ENCODE measurements at places on chromosomes 5 and 9.

DNA sequence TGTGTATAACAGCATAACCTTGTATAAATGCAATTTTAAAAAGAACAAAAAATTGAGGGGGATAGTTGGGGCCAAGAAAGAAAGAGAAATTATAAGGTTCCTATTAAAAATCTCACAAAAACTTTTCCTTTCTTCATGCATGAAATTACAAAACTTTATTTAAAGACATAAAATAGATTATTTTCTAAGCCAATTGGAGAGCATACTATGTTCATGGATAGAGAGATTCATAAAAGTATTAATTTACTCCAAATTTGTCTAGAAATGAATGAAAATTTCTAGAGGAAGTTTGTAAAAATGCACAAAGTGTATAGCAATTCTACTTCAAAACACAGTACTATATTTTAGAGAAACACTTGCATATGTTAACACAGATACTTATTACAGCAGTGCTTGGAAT is 200.4 kb downstream of the PCSK1 start:
- DNase-seq: no peak

DNA sequence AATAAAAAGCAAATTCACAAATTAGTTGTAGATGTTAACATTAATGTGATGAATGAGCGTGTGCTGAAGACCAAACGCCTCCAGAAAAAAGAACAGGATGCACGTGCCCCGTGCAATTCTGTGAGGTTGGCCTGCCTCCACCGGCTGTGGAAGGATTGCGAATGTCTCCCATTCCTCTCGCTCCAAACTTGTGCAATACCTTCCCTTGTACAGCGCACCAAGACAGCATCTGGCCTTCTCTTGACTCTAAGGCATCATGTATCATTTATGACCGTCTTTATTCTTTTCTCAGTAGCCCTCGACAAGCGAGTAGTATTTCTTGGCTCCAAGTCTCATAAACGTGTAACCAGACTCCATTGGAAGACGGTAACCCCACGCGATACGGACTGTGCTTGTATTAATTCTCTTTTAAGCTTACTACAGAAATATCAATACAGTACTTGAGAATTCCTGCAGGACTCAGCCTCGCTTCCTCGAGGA is 1.5 kb upstream of the TESK1 start:
- DNase-seq: no peak

DNA sequence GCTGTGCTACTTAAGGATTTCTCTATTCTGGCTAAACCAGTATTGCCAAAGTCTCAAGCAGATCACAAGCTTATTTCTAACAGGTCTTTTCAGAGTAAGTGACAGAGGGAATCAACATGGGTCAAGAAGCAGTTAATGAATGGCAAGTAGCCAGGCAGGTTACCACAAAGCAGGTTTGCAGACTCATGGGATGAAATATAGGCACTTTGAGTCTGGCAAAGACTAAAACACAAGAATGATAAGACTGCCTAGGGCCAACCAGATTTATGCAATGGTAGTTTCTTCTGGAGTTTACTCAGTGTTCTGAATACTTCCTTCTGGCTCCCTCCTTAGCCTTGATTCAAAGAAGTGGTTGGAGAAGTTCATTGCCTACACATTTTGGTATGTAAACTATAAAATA is 3.6 kb downstream of the HMGCS1 start:
- no peak for DNase-seq

DNA sequence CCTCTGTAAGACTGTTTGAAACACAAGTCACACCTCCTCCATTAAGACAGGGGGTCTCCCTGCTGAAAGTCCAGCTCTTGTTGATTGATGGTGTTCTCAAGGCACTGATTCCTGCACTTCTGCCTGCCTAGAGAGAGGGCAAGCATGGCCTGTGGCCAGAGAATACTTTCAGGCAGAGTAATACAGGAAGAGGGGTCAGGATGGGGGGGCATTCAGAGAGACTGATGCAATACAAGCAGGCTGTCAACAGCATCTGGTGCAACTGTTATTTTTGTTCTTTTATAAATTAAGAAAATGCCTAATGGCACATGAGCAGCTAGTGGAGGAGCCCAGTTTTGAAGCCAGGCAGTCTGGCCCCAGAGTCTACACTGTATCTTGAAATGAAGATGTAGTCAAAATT is 302.2 kb downstream of the DIRAS2 start:
- DNase-seq: no peak

- DNase-seq: no peak
Observed at GRCh38 chr5:133882846-133883245, 85.6 kb downstream of the C5orf15 start.

DNA sequence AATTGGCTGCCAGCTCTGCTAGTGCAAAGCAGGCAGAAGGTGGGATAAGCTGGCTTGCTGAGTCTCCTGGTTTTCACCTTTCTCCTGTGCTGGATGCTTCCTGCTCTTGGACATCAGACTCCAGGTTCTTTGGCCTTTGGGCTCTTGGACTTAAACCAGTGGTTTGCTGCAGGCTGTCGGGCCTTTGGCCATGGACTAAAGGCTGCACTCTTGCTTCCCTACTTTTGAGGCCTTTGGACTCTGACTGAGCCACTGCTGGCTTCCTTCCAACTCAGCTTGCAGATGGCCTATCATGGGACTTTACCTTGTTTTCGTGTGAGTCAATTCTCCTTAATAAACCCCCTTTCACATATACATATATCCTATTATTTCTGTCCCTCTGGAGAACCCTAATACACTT is 1293.9 kb upstream of the CDH6 start:
- no peak for DNase-seq

GRCh38 chr9:127762111-127762676 is 16.3 kb downstream of the SH2D3C start:
- no peak for DNase-seq

DNA sequence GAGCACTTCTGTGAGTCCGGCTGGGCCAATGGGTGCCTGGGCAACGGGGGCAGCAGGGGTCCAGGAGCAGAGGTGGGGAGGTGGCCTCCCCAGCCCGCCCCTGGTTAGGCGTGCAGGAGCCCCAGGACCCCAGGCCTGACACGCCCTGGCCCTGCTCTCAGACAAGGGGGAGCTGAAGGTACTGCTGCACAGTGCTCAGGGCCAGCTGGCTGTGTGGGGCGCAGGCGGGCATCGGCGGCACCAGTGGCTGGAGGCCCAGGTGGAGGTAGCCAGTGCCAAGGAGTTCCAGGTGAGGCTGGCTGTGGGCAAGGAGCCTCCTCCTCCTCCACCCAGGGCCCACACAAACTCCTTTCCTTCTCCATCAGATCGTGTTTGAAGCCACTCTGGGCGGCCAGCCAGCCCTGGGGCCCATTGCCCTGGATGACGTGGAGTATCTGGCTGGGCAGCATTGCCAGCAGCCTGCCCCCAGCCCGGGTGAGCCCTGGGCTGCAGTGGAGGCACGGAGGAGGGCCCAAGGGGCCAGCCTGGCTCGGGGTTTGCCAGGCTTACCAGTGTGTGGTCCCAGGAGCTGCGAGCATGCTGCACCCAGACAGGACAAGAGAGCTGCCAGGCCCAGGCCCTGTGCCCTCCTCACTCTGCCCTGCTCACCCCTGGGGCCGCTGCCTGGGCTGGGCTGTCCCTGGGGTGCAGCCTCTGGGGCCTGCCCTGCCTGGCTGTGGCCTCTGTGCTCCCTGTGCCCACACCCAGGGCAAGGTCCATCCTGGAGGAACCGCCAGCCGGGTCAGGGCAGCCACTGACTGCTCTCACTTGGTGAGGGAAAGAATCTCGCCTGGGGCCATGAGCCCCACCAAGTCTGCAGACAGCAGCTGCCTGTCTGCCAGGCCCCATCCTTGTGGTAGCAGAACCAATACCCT is 7.0 kb downstream of the MAMDC4 start:
- DNase-seq: no peak

DNA sequence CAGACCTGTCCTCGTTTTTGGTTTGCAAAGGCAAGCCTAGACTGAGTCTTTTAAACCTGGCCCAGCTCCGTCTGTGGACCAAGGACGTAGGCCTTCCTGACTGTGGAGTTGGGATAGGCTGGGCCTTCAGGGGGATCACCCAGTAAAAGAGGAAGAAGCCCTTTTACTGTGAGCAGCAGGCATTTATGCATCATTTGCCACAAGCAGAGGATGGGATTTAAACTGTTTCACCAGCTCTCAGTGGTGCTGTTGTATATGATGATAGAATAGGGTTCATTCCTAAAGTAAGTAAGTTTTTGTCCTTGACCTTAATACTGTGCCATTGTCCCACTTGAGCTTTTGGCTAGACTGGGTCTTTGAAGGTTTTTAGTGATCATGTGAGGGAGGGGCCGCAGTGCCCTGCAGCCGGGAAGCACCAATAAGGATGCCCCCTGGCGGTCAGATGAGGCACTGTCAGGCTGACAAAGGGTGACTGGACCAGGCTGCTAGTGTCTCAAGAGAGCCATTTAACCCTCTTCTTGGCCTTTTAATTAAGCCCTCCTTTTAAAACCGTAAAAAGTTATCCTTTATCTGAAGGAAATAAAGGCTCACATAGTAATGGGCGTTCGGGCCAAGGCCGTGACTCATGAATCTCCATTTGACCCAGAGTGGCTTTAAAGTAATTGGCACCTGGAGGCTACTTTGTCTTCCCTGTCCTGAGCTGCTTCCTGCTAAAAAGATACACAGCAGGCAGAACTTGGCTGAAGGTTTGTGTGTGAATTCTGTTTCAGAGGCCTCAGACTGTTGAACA is 74.0 kb downstream of the UBAP1 start:
- no peak for DNase-seq

DNA sequence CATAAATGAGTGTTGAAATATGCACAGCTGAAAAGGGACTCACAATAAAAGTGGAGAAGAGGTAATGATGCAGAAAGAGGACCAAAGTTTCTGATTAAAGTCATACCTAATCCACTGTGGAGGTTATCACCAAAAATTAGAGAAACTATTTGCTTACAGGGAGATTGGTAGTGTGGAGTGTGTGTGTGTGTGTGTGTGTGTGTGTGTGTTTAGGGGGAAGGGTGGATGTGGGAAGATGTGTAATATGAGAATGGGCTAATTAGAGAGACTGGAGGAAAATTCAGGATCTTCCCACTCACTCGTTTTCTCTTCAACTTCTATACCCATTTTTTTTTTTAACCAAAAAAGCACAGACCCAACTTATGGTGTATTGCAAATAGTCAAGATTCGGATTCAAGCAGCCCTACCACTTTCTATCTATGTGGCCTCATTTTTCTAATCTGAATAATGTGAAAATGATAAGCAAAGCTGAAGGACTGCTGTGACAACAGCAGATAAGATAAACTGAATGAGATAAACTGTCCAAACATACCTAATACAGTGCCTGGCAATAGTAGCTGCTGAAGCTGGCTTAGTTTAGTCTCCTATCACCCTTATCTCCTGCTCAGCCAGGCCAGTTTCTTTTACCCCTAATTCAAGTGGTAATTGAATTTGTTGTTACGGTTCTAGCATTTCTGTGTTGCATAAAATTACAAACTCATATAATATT is 501.1 kb downstream of the KDM4C start:
- no peak for DNase-seq

- DNase-seq: no peak
Observed at GRCh38 chr9:98687911-98688310, 20.8 kb downstream of the GABBR2 start.

GRCh38 chr9:567128-567746 is 274.3 kb upstream of the DMRT1 start:
- no peak for DNase-seq

- no peak for DNase-seq
Observed at GRCh38 chr5:50667653-50668595, 1.5 kb downstream of the PARP8 start.

DNA sequence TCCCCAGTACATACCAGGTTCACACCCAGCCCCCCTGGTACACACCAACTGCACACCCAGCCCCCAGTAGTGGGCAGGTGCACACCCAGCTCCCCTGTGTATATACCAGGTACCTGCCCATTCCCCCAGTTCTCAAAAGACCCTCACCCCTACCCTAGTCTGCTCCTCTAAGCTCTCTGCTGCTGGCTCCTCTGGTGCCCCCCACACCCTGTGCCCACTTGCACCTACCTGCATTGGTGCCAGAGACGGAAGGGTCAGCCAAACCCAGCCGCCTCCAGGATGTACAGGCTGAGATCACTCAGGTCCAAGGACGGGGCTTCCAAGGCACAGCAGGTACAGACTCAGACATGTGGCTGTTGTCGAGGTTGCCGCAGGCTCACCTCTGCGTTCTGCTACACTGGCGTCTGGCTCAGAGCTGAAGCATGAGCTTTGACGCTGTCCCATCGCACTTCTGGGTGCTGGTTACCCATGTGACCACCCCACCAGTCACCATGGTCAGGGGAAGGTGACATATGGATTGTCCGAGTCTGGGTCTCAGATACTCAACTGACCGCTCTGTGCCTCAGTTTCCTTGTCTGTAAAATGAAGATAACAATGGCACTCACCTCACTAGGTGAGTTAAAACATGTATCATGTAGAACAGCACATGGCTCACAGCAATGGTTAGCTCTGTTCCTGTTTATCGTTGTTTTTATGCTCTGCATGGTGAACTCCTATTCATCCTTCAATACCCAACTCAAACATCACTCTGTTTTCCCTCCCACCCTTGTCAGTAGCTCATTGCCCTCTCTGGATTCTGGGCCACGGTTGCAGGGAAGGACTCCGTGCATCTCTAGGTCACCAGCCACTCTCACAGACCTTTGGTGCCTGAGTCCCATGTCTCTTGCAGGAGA is 45.3 kb upstream of the SUSD3 start:
- peak; percentile 65 for DNase-seq

- DNase-seq: no peak
Observed at GRCh38 chr5:133981714-133982113, 13.3 kb upstream of the C5orf15 start.

DNA sequence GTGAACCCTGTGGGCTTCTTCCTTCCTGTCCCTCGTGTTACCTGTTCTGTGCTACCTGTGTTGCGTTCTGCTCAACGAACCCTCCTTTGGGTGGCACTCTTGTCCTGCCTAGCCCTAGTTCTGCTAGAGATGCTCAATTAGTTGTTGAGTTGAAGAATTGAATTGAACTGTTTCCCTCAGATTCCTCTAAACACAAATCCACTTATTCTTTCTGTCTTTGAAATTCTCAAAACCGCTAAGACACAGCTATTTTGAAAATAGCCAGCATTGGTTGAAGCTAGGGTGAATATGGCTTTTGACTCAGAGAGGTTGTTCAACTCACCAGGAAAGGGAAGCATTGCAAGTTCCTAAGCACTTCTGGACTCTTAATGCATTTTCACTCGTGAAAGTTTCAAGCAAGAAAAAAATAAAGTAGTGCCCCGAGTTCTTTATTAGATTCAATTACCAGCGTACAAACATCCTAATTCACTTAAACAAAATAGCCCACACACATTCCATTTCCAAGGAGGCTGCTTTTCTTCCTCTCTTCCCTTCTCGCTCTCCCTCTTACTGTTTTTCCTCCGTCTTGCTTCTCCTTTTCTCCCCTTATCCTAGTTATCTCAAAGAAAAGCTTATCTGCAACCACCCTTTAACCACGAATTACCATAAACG is 642 bp upstream of the ITGA1 start:
- no peak for DNase-seq

DNA sequence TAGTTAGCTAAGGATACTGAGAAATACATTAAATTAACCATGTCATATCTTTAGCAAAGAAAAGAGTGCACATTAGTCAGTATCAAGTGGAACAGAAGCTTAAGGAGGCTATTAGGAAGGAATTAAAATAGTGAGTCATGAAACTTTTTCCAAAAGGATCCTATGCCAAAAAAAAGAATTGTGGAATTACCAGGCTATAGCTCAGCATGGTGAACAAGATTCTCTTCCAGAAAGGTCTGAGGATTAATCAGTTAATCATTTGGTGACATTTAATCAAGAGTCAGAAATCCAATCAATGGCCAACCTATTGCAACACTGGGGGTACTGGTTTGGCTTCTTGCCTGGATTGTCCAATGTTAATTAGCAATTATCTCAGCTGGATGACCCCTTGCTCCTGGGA is 244.5 kb upstream of the NMUR2 start:
- DNase-seq: no peak

GRCh38 chr5:93756372-93756771 is 15.0 kb upstream of the POU5F2 start:
- DNase-seq: no peak
